ENCODE measurements at places on chromosomes 11 and 22.

- no peak overlapping the region for H3K4me3 ChIP-seq
- no peak overlapping the region for H3K27ac ChIP-seq
- no peaks in the 10 kb centered on the region for H3K27me3 ChIP-seq
- no peaks in the 10 kb centered on the region for H3K36me3 ChIP-seq
- H3K4me1 ChIP-seq, result no peaks in the 10 kb centered on the region
- no peak for DNase-seq
These were observed 534.3 kb upstream of the ARHGAP42 start for GRCh38 chr11:100152766-100153165.

- H3K27ac ChIP-seq, result peak overlapping the region; percentile 51
- no peaks in the 10 kb centered on the region for H3K27me3 ChIP-seq
- no peaks in the 10 kb centered on the region for H3K4me1 ChIP-seq
- H3K36me3 ChIP-seq, result peaks cover 48% of the 10 kb centered on the region
- DNase-seq, result no peak
- H3K4me3 ChIP-seq, result no peak overlapping the region
These were observed 40.2 kb downstream of the RRM1 start for GRCh38 chr11:4134806-4135205.

GRCh38 chr22:50665212-50665611, 7.4 kb upstream of the SHANK3 start:
- H3K4me3 ChIP-seq, result no peak overlapping the region
- DNase-seq, result no peak
- H3K36me3 ChIP-seq, result no peaks in the 10 kb centered on the region
- no peaks in the 10 kb centered on the region for H3K27me3 ChIP-seq
- H3K4me1 ChIP-seq, result no peaks in the 10 kb centered on the region

DNA sequence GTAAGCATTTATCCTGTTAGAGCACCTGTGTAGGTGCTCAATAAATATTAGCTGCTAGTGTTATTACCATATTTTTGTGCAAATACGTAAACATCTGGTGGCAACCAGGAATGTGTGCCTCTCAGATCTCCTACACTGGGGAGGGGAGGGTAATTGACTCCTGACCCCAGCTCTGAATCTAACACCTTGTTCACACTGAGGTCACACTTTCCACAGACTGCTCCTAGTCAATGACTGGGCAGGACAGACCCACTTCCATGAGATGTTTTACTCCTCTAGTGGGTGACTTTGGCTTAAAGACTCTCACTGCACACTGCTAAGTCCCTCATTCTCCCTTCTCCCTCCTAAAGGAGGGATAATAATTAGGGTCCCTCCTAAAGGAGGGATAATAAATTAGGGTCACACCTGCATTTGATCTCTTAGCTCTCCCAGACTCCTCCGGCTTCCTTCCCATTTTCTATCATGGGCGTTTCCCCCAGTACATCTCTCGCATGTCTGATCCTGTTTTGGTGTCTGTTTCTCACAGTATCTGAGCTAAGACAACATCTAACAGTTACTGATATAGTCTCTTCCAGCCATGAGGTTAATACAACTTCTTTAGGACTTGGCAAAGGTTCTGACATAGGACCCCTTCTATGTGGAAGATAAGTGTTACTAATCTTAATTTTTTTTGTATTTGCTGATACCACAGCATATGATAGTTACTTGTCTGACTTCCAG, 8.0 kb downstream of the CSTPP1 start:
- H3K4me3 ChIP-seq, result no peak overlapping the region
- no peaks in the 10 kb centered on the region for H3K27me3 ChIP-seq
- H3K36me3 ChIP-seq, result peaks cover 12% of the 10 kb centered on the region
- no peak overlapping the region for H3K27ac ChIP-seq
- peaks cover 17% of the 10 kb centered on the region for H3K4me1 ChIP-seq

GRCh38 chr11:119651802-119652584, 77.0 kb downstream of the NECTIN1 start:
- H3K36me3 ChIP-seq, result no peaks in the 10 kb centered on the region
- no peak for DNase-seq
- no peaks in the 10 kb centered on the region for H3K27me3 ChIP-seq
- no peak overlapping the region for H3K27ac ChIP-seq
- peaks cover 3% of the 10 kb centered on the region for H3K4me1 ChIP-seq

DNA sequence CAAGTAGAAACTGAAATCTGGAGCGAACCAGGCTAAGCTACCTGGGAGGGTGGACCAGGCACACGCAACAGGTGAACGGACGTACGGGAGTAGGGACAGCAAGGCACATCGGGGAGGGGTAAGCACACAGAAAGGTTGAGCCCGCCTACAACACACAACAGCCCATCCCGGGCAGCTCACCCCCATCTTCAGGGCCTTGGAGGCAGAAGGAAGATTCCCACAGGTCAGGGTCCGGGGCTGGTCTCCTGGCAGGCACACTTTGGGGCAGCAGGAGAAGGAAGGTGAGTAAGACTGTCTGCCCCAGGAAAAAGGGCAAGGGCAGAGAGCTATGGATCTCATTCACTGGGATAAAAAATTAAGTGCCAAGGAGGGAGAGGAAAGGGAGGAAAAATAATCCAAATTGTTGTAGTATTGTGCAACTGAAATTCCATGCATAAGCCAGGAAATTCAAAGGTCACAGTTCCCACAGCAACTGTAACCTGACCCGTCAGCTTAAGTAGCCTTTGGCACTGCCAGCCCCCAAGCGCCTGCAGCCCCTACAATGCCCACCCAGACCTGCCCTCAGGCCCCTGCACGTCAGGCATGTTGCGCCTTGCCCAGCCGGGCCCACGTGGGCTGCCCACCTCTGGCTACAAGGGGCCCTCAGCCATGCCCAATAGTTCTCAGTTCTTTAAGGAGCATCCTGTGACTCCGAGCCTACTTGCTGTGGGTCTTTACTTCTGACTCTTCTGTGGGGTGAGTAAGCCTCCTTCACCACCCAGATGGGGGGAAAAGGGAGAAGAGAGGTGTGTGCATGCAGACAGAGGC, 51.8 kb downstream of the MICAL3 start:
- peak overlapping the region; percentile 31 for H3K27ac ChIP-seq
- no peaks in the 10 kb centered on the region for H3K27me3 ChIP-seq
- peaks cover 26% of the 10 kb centered on the region for H3K4me1 ChIP-seq
- no peak overlapping the region for H3K4me3 ChIP-seq
- DNase-seq, result no peak
- H3K36me3 ChIP-seq, result no peaks in the 10 kb centered on the region
